ENCODE measurements at places on chromosomes 7 and 10. TPM values are rescaled to one million over a fixed set of nuclear protein-coding genes. Genes with fewer than 3 reads are reported as not detected.

NEBL gene
- total RNA-seq, result 2.8 TPM

FFAR4 gene
- 0.12 TPM for total RNA-seq

ACTL6B gene
- total RNA-seq, result not detected

DNA sequence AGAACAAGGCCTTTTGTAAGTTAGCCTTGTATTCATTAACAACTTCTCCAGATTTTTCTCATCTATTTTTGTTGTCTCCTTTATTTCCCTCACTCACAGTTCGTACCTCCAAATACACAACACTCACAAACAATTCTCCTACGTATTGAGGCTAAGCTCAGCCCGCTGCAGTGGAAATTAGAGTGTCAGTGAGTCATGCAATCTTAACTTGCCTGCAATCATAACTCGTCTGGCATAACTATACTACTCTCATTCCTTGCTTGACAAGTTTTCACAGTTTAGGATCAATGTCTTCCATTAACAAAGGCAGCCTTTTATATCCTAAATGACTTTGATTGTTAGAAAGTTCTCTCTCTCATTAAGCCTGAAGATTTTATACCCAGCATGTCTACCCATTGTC, 23.8 kb downstream of the TMEM196 start:
- no peak overlapping the region for H3K4me3 ChIP-seq
- H3K27ac ChIP-seq, result no peak overlapping the region
- H3K36me3 ChIP-seq, result no peaks in the 10 kb centered on the region
- no peaks in the 10 kb centered on the region for H3K27me3 ChIP-seq
- DNase-seq, result no peak

- no peaks in the 10 kb centered on the region for H3K4me1 ChIP-seq
- H3K36me3 ChIP-seq, result no peaks in the 10 kb centered on the region
Measured at GRCh38 chr7:140509789-140510188, 30.5 kb upstream of the MKRN1 start.

DNA sequence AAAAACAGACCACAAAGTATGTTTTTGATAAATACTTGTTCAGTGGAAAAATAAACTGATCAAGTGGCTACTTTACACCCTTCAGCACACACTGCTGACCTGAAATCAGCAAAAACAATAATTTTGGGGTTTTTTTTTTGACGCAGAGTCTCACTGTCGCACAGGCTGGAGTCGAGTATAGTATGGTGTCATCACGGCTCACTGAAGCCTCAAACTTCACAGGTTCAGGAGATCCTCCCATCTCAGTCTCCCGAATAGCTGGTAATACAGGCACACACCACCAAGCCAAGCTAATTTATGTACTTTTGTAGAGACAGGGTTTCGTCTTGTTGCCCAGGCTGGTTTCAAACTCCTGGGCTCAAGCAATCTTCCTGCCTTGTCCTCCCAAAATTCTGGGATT, 30.6 kb downstream of the TARP start:
- no peaks in the 10 kb centered on the region for H3K36me3 ChIP-seq
- no peak overlapping the region for H3K4me3 ChIP-seq
- no peaks in the 10 kb centered on the region for H3K27me3 ChIP-seq

DNA sequence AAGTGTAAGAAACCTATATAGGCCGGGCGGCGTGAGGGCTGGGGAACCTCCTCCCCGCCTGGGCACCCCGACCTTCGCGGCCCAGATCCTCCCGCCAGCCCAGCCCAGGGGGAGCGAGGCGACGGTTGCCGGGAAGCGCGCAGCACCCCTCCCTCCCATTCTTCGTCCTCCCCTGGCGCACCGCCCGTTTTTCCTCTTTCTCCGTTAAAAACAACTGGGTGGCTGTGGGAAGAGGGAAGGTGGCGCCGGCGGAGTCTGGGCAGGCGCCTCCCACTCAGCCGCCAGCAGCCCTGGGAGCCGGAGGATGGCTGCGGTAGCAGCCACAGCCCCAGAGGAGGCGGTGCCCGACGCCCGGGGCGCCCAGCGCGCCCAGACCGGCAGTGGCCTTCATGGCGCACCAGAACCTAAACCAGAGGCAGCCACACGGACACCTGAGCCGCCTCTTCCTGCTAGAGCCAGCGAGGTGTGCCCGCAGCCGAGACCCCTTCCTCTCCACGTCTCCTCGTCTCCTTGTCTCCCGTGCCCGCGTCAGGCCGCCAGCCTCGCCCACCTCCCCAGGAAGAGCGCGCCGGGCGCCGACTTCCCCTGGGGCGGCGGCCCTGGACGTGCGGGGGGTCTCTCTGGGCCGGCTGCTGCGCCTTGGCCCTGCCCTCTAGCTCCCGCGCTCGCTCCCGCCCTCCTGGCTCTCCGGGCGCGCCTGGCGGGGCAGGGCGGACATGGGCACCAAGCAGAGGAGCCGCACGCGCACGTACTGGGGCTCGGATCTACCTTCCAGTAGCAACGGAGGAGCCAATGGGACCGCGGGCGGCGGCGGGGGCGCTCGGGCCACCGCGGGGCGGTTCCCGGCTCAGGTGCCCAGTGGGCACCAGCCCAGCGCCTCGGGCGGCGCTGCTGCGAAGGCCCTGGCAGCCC, 32.8 kb upstream of the SFTPD start:
- no peaks in the 10 kb centered on the region for H3K36me3 ChIP-seq
- H3K27me3 ChIP-seq, result no peaks in the 10 kb centered on the region
- peak overlapping the region; percentile 11 for H3K27ac ChIP-seq

- H3K4me1 ChIP-seq, result no peaks in the 10 kb centered on the region
- no peak overlapping the region for H3K27ac ChIP-seq
- no peak for DNase-seq
- no peak overlapping the region for H3K4me3 ChIP-seq
Measured at GRCh38 chr7:4241791-4242190, 440.3 kb upstream of the FOXK1 start.

DNA sequence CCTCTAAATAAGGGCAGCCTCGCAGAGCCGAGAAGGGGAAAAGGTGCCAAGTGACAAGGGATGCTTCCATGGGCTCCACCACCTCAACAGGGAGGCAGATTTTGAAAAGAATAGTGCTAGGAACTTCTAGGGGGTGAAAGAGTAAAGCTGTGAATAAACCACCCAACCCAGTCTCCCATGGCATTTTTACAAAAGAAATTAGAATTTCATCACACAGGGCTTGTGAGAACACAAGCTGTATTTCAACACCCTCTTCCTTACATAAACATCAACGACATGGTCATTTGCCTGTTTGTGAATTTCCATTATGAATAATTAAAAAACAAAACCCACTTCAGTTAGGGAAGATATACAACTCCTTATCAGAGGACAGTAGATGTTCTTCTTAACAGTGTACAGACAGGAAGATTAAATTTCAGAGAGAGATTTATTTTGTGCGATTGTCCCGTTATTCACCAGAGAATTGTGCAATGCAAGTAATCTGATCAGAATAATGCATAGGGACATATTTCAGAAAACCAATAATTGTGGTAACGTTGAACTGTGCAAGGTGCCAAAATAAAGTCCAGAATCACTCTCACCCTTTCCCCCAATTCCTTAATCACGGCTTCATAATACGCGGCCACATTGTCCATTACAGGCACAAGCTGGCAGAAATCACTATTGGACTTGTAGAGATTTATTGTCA, 207.8 kb upstream of the MGMT start:
- no peaks in the 10 kb centered on the region for H3K36me3 ChIP-seq
- H3K4me3 ChIP-seq, result no peak overlapping the region
- H3K4me1 ChIP-seq, result no peaks in the 10 kb centered on the region
- no peak overlapping the region for H3K27ac ChIP-seq

DNA sequence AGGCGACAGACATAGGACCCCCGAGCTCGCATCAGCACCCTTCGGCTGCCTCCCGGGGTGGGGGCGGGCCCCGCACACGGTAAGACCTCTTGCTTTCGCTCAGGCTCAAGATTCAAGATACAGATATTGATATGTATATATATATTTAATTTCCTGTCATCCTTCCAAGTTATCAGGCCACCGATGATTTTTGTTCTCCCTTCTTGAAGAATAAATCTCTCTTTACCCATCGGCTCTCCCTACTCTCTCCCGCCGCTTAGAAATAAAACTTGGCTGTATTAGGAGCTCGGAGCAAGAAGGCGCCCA, 603 bp downstream of the ADRA2A start:
- no peaks in the 10 kb centered on the region for H3K4me1 ChIP-seq
- no peaks in the 10 kb centered on the region for H3K36me3 ChIP-seq
- no peak for DNase-seq
- no peak overlapping the region for H3K27ac ChIP-seq

DNA sequence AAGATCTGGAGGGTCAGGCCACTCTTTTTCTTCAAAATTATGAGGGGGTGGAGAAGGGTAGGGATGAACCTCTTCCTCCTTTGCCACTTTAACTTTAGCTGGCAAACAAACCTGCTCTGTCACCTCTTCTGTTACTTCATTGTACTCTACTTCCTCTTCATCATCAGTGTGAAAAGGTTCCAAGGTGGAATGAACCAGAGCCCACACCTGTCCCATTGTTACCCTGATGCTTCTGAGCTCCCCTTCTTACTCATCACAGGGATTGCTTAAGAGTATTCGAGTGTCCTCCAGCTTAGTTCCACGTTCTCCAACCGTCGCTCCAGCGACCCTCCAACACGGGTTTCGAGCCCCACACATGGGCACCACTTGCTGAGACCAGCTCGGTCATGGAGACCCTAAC, 5.2 kb downstream of the MRPS24 start:
- H3K27ac ChIP-seq, result no peak overlapping the region
- H3K36me3 ChIP-seq, result peaks cover 4% of the 10 kb centered on the region
- no peaks in the 10 kb centered on the region for H3K4me1 ChIP-seq
- no peak overlapping the region for H3K4me3 ChIP-seq
- no peak for DNase-seq
- no peaks in the 10 kb centered on the region for H3K27me3 ChIP-seq

- peaks cover 9% of the 10 kb centered on the region for H3K4me1 ChIP-seq
- no peaks in the 10 kb centered on the region for H3K36me3 ChIP-seq
- no peaks in the 10 kb centered on the region for H3K27me3 ChIP-seq
- no peak overlapping the region for H3K27ac ChIP-seq
- DNase-seq, result no peak
- H3K4me3 ChIP-seq, result peak overlapping the region; percentile 54
Measured at GRCh38 chr10:61397175-61397986, 55.8 kb downstream of the TMEM26 start.

DNA sequence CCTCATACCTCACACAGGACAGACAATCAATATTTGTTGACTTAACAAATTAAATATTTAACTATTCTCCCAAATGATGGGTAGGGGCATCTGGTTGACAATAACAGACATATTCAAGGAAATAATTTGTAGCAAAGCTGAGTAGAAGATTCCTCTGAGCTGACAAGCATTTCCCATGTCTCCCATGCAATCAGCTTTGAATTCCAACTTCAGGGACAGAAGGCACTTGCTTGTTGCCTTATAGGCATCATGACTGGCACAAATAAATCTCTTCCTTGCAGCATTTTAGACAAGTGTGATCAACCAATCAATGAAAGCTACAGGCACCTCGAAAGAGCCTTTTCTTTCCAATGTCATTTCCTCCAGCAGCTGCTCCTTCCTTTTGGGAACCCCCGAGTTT, 146.0 kb downstream of the PDE1C start:
- H3K4me1 ChIP-seq, result no peaks in the 10 kb centered on the region
- no peak overlapping the region for H3K27ac ChIP-seq
- no peaks in the 10 kb centered on the region for H3K27me3 ChIP-seq
- no peak overlapping the region for H3K4me3 ChIP-seq
- no peak for DNase-seq

GRCh38 chr7:51031791-51032515, 249.3 kb upstream of the GRB10 start:
- no peak for DNase-seq
- no peak overlapping the region for H3K27ac ChIP-seq
- H3K36me3 ChIP-seq, result no peaks in the 10 kb centered on the region
- H3K4me3 ChIP-seq, result no peak overlapping the region
- H3K27me3 ChIP-seq, result no peaks in the 10 kb centered on the region

DNA sequence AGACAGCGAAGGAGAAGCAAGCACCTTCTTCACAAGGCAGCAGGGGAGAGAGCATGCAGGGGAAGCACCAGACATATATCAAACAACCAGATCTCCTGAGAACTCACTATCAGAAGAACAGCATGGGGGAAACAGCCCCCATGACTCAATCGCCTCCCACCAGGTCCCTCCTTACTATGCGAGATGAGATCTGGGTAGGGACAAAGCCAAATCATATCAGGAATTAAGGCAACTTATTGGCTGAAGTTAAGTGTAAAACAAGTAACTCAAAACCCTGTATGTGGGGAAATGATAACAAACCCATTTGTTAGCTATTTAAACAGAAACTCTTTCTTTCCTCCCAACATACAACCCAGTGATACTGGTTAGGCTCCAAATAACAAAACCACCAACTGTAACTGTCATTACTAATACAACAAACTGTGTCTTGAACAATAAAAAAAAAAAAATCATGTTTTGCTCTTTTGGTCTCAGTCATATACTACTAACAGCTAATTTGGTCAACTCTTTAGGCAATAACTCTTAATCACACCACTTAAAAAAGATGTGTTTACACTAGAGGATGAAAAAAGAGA, 57.8 kb downstream of the MINDY3 start:
- H3K4me3 ChIP-seq, result no peak overlapping the region
- H3K36me3 ChIP-seq, result peaks cover 5% of the 10 kb centered on the region
- H3K27ac ChIP-seq, result no peak overlapping the region

DNA sequence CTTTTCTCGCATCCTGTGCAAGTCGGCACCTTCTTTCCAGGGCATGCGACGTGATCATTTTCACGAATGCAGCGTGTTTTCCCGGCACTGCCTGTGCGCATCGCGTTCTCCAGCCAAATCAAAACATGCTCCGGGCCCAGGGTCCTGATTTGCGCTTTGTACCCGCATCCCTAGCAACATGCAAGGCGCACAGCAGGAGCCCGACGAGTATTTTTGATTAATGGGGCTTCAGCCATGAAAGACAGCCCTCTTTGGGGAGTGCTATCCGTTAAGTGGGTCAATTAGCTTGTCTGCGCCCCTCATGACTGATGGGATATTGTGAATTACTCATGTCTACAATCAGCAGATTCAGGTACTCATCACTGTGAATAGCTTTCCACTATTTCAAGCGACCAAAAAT, 243.3 kb upstream of the RNF32 start:
- no peaks in the 10 kb centered on the region for H3K36me3 ChIP-seq
- H3K27ac ChIP-seq, result no peak overlapping the region
- no peaks in the 10 kb centered on the region for H3K4me1 ChIP-seq
- no peak for DNase-seq
